ENCODE measurements at places on chromosomes 7 and 10. TPM values are rescaled to one million over a fixed set of nuclear protein-coding genes. Genes with fewer than 3 reads are reported as not detected.
A peak's percentile ranks its signal among the peaks of the same experiment; 100 is the strongest.

ASB10 gene
- not detected for total RNA-seq

DNA sequence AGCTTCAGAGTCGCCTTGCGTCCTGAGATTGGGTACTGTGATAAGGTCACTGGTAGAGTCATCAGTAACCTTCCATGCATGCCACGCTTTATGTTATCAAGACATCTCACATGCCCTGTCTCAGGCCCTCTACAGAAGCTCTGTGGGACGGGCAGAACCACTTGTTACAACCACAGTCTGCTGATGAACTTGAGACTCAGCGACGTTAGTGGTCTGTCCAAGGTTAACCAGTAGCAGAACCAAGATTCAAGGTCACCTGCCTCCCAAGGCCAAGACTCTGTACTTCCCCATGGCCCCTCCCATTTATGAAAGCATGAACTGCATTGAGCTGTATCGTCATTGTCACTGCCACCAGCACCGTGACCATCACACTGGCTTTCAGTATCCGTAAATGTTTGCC is 15.0 kb downstream of the IQCE start:
- DNase-seq, result no peak

- no peak for DNase-seq
These were observed 39.5 kb upstream of the GJD4 start for GRCh38 chr10:35565602-35566081.

GRCh38 chr10:14416308-14416700 is 85.6 kb upstream of the FRMD4A start:
- DNase-seq, result no peak

- DNase-seq, result no peak
These were observed 114.2 kb downstream of the RNF133 start for GRCh38 chr7:122584676-122585251.

DNA sequence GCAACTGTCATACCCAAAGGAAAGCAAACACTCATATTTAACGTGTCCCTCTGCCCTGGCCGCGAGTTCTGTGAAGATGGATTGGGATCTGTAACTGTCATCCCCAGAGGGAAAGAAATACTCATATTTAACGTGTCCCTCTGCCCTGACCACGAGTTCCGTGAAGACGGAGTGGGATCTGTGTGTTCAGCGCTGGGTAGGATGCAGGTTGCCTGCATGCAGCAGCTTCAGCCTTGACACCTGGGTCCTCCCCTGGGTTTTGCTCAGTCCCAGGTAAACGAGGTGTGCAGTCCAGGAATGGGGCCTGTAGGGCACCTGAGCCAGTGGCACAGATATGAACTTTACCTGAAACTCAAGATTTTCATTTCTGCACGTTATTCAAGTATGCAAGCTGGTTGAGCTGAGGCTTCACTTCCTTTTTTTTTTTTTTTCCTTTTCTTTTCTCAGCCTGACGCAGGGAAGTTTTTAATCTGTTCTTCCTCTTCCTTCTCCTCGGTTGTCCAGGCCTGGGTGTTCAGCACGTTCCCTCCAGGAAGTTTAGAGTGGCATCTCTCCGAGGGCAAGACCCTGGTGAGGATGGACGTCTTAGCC is 159.0 kb upstream of the SHH start:
- no peak for DNase-seq

DNA sequence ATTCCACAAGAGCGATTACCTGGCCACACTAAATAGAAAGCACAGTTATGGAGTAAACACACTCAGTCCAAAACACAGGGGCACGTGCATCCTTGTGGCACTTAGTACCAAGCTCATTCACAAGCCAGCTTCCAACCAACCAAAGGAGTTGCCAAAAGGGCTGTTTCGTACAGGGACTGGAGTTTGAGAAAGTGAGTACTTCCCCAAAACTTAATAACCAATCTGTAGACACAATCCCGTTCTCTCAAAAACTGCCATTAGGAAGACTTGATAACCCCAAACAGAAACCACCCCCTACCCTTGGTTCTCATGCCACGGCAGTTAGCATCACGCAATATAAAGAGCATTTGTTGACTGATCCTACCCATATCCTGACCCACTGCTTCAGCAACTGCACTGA is 166.2 kb upstream of the ASAH2 start:
- peak; percentile 58 for DNase-seq

- DNase-seq, result no peak
These were observed 90.3 kb upstream of the IKZF1 start for GRCh38 chr7:50214126-50214670.

- no peak for DNase-seq
These were observed 4.5 kb upstream of the TRAPPC14 start for GRCh38 chr7:100163006-100163531.

- DNase-seq, result no peak
These were observed 209.3 kb downstream of the SDK1 start for GRCh38 chr7:3510101-3511020.

UCN3 gene
- not detected for total RNA-seq

SLC29A4 gene
- 1.1 TPM for total RNA-seq

- peak; percentile 66 for DNase-seq
These were observed 18.5 kb upstream of the PRKAR1B start for GRCh38 chr7:745431-746154.

IQUB gene
- total RNA-seq, result 0.88 TPM

- no peak for DNase-seq
These were observed 120.8 kb downstream of the POU6F2 start for GRCh38 chr7:39098506-39098905.

- no peak for DNase-seq
These were observed 121.6 kb downstream of the PRKAG2 start for GRCh38 chr7:151755131-151755801.

DNA sequence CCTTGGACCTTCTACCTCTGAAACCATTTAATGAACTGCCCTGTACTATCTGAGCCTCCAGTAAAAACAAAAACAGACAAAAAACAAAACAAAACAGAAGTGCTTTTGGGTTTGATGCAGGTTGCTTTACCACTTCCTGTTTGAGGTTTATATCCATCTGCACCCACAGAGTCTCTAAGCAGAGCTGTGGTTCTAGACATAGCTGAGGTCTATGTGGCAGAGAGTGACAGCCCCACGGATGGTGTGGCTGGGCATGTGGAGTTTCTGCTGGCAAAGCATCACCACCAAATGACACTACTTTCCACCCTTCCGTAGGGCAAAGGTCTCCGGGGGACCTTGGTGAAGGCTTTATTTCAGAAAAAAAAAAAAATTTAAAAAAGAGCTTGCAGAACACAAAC is 754.2 kb downstream of the GRID1 start:
- DNase-seq, result no peak

DNA sequence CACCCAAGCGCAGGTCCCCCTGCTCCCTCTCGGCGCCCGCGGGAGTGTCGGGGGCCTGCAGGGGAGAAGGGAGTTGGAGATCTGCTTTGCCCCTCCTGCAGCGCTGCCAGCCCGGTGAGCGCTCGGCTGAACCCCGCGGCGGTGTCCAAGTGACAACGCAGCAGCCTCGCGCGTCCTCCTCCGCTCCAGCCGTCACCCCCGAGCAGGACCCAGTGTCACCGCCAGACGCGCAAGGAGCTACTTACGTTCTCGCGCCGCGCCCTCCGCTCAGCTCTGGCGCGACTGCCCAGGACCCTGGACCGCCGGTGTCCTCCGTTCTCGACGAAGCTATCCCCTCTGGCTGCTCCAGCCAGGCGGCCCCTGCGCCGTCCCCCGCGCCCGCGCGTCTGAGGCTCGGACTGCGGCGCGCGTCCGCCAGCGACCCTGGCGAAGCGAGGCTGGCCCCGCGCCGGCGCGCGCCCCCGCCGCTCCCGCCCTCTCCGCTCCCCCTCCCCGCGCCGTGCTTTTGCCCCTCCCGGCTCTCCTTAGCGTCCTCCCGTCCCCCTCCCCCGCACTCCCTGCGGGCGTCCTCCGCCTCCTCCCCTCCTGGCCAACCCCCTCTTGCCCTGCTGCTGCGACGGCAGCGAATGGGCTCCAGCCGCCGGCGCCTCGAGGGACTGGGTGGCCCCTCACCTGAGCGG is at the start of gene NRCAM:
Gene NRCAM (minus strand): TSS at position 439 of the 680 bp plus-strand sequence. CDS start 216,372 bp downstream, outside the sequence.
- DNase-seq, result peak; percentile 84

SRGN gene
- 344 TPM for total RNA-seq

DNA sequence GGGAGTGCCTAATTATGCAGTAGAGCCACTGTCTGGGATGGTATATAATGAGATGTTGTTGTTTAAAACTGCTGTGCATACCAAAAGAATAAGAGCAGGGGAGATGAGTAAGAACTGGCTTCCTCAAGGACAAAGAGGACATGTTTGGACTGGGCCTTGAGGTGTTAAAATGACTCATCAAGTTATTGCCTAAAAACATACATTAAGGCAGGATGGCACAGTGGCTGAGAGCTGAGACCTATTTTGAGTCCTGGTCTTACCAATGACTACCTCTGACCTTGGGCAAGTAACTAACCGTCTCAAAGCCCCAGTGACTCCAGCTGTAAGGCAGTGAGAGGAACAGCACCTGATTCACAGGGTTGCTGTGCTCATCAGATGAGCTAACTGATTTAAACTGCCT is 71.1 kb downstream of the CFAP58 start:
- no peak for DNase-seq

DNA sequence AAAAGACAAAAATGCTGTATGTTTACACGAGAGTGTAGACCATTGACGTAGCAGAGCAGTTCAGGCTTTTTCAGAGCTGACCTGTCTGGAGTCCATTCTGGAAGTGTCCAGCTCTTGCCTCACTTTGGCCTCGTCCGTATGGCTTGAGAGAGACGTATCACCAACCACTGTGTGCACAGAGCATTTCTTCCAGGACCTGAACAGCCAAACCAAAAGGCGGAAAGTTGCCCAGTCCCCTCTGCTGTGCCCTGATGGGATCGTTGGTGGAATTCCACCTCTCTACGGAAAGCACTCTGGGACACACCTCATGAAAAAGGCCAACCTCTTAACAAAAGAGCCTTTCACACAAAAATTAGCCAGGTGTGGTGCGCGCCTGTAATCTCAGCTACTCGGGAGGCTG is 184.7 kb upstream of the SH2B2 start:
- DNase-seq, result no peak

NEURL1 gene
- under 0.01 TPM for total RNA-seq

GRCh38 chr10:106996510-106996909 is 168.0 kb downstream of the SORCS1 start:
- no peak for DNase-seq

ZMIZ1 gene
- 50.4 TPM for total RNA-seq

DNA sequence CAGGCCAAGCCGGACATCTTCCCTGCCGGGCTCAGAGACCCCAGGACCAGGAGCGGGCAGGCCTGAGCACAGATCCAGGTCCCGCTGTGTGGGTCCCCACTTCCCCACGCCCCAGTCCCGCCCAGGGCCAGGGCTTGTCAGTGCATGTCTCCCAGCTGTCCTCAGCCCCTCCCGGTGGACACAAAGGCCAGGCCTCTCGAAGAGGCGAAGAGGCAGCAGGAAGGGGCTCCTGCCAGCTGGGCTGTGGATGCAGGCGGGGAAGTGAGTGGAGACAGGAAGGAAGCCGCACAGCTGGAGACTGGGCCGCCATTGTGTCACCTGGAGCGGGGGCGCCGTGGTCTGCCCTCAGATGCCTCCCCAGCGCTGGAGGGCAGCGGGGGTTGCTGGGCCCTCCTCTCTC is 4.8 kb downstream of the GRIFIN start:
- DNase-seq, result peak; percentile 89

MRLN gene
- total RNA-seq, result not detected

- DNase-seq, result no peak
These were observed 37.2 kb downstream of the PDE1C start for GRCh38 chr7:32033006-32033405.

GRCh38 chr7:50369143-50370026 is 64.9 kb downstream of the IKZF1 start:
- DNase-seq, result no peak

DNA sequence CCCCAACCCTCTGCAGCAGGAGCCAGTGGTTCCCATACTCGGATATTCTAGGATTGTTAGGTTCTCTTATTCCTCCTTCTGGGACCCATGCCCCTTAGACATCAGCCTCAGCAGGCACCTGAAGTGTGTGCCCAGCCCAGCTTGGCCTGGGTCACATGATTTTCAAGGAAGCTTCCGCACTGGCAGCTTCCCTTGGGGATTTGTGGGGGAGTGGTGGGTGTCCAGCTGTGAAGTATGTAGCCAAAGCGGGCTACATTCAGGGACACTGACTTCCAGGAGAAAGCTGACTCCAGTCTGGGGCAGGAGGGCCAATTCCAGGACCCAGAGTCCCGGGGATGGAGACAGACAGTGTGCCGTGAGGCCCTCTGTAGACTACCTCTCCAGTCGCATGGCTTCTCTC is 1.3 kb downstream of the LDB1 start:
- DNase-seq, result peak; percentile 91

GOT1 gene
- 42.7 TPM for total RNA-seq
